ENCODE measurements at places on chromosomes 7 and 10.
A peak's percentile ranks its signal among the peaks of the same experiment; 100 is the strongest.

DNA sequence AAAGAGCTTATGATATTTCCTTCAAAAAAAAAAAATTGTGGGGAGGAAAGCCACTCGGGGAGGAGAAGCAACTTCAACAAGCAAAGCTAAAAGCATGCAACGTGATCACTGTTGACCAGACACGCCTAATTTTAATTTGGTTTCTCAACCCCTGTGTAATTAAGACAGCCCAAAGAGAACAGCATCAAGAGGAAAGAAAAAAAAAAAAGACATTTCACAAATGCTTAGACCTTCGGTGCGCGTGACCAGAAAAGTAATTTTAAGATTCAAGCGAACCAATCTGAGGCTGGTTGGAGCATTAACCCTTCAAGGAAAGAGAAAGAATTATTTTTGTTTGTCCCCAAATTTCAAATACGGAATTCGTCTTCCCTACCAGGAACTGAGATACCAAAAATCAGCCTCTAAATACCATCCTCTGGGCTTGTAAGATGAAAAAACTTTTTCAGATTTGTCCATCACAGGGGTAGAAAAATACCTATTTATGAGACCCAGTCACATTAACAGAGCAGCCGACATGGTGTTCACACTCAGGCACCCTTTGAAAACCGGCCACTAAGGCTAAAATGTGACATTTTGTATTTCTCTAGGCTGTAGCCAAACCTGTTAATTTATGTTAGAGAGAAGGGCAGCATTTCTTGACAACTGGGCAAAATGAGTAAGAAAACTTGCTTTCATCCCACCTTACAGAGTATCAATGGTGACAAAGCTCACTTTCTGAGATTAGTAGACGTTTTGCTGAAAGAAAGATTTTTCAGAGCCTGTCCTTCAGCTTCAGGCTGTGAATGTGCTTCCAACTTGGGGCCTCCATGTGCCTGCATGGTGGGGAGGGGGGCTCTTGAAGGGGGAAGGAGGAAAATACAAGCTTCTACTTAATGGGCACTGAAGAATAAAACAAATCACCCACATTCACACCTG, 179.9 kb upstream of the KLF14 start:
- no peak for DNase-seq

DNA sequence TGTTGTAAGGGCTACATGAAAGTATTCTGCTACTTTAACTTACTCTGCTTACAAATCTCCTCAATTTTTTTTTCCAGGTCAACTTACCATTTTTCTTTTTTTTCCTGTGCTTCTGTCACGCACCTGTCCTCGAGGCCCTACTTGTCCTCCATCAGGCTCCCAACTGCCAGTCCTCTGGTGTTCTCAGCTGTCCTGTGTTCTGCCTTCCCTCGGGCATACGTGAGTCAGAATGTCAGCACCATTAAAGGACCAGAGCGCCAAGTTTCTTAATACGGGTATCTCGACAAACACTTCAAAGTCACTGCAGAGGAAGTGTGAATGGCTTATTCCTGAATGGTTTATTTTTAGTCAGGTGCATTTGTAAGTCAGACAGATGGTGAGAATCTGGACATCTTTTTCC, at the start of gene TEX47:
TEX47 (minus strand) TSS at position 185 of the 400 bp plus-strand sequence. CDS start 795 bp downstream, outside the sequence.
- no peak for DNase-seq

DNA sequence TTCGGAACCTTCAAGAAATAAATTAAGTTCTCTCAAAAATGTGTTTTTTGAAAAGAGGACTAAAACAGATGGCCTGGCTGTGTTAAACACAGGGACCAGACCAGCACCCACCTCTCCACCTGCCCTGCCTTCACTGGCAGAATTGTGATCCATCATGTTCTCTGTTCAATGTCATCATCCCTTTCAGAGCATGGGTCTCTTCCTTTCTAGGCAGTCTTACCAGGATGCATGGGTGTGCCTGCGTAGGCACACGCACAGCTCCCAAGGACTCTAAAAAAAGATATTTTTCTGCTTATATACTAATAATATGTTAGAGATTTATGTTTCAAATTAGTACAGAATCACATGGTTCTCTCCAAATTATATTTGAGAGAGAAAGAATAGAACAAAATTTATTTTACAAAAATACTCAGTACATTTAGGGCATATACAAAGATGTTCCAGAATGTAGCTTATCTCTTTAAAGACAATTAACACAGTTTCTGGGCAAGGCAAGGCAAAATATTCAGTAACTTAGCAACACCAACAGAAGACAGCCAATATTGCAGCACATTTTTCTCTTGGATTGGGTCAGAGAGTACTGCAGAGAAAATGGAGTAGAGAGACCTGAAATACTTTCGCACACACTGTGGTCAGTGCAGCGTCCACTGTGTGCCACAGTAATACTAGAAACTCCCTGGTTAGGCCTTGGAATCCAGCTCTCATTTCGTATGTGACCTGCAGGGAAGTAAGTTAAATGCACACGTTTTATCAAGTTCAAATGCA, 52.8 kb downstream of the EGFR start:
- DNase-seq: peak; percentile 44

DNA sequence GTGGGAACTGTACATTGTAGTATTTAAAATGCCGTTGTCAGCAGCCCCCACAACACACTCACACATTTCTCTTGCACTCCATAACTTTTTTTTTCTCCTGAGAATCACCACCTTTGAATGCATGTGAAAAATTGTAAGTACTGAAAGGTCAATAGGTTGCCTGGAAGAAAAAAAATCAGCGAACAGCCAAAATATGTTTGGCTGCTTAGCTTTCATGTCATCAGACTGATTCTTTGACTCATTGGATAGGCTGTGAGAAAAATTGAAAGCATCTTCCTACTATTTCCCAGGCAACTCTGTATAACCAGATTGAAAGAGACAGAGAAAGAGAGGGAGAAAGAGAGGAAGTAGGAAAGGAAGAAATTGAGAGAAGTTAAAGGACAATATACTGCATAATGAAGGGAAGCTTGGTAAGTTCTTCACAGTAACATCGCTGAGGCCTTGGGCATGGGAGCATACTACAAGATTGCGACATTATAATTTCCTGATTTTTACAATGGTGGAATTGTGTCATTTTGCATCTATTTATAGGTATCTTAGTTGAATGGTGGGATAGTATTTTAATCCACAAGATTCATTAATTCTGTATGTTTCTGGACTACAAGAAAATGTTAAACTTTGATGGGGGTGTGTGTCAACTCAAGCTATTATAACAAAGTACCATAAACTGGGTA, 249.3 kb upstream of the KCND2 start:
- no peak for DNase-seq

- no peak for DNase-seq
Measured at GRCh38 chr7:5532536-5533335, 109.1 kb upstream of the TNRC18 start.

DNA sequence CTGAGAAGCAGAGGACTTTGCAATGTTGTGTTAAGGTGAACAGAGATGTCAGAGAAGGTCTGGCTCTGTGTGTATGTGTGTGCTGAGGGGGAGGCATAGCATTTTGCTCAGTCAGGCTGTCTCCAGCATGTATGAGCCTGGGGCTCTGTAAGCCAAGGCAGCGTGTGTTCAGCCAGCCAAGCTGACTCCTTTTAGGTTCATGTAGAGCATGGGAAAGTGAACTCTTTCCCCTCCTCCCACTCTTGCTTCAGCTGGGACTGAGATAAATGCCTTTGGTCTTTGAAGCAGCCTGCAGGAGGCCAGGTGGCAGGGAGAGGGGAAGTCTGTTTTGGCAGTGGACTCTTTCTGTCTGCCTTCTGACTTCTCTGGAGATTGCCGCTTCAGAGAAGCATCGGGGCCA, 3.8 kb downstream of the SFXN2 start:
- peak; percentile 56 for DNase-seq

DNA sequence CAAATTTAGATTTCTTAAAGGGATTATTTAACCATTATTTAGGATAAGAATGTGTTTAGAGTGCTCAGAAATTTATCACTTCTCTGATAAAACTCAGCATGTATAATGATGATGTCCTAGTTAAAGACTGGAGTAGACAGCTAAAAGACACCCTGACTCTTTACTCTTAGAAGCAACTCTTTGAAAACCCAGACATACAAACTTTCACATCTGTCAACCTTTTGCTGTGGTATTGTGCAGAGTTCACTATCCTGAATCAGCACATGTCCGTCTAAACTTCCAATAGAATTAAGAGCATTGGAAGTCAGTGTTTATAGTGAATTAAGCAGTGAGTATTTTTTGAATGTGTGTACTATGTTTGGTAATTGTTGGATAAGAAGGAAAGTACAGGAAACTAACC, 24.9 kb downstream of the ZNRF2 start:
- DNase-seq: no peak

- DNase-seq: no peak
Measured at GRCh38 chr10:109875828-109876821, 47.2 kb downstream of the XPNPEP1 start.

DNA sequence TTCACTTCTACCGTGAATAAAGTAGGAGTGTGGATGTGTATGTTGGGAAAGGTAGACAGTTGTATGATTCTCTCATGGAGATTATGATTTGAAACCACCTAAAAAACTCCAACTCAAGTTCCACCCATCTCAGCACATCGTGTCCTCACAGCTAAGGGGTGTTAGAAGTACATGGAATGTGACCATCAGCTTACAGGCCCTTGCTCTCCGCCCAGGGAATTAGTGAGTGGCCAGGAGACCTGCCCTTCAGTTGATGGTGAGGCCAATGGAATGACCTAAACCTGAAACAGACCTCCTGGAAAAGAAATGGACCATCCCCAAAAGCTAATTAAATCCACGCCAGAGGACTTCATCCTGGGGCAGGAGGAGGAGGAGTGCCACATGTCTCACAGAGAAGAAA, 2.1 kb upstream of the WNT2 start:
- peak; percentile 15 for DNase-seq

GRCh38 chr7:136163340-136163801, 186.2 kb upstream of the MTPN start:
- no peak for DNase-seq

DNA sequence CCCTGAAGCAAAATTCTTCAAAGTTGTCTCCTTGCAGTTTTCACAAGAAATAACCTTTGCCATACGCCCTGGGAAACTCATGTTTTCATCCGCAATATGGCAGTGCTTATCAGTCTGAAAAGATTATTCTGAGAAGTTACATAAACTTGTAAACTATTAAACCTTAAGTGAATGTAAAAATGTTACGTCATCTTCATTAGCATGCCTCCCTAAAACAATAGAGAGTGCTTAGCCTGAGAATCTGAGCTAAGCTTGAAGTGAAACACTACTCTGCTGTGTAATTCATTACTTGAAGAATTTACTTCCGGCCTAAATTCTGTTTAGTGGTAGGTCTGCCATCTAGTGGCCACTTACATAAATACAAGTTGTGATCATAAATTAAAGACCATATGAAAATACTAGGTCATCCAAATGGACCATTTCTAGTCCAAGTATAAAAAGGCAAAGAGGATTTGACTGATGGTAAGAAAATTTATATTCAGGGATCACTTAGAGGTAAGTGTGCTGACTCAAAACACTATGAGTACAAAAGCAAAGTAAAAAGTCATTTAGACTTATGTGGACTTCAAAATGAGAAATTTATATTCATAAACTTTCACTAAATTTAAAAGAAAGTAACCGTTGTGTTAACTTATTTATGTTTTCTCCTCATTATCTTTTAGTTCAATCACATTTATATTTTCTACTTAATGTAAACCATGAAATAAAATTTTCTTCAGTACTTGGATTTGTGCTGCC, 745.1 kb upstream of the LRRTM3 start:
- peak; percentile 63 for DNase-seq

- DNase-seq: no peak
Measured at GRCh38 chr7:81811956-81812865, 42.4 kb upstream of the HGF start.

GRCh38 chr7:150951521-150951920, 26.6 kb downstream of the KCNH2 start:
- no peak for DNase-seq

- DNase-seq: peak; percentile 84
Measured at GRCh38 chr7:12647364-12648219, 39.8 kb upstream of the ARL4A start.

GRCh38 chr7:98369726-98370125, 31.2 kb downstream of the BAIAP2L1 start:
- DNase-seq: no peak

GRCh38 chr10:129472696-129473555, 5.9 kb downstream of the MGMT start:
- DNase-seq: no peak

GRCh38 chr7:8089036-8089780, 120.6 kb downstream of the GLCCI1 start:
- no peak for DNase-seq

DNA sequence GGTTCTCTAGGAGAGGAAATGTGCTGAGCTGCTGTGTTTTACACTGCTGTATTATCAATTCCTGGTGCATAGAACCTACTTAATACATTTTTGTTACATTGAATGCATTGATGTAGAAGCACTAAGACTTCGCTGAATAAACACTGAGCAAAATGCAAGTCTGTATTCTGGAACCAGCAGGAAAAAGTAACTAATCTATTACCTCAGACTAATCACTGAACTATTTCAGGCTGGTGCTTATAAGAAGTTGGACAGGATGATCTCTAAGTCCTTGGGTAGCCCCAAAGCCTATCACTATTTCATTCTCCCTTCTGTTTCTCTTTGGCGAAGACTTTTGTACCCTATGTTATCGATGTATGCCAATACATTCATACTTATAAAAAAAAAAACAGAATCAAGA, 87.2 kb upstream of the LRRTM3 start:
- no peak for DNase-seq

- no peak for DNase-seq
Measured at GRCh38 chr10:5078547-5079180, 15.6 kb upstream of the AKR1C3 start.

- no peak for DNase-seq
Measured at GRCh38 chr7:29372351-29373090, 177.9 kb downstream of the CHN2 start.

- no peak for DNase-seq
Measured at GRCh38 chr7:103025341-103025740, 49.3 kb downstream of the FBXL13 start.

- DNase-seq: no peak
Measured at GRCh38 chr7:151900986-151901621, 24.2 kb upstream of the PRKAG2 start.

- no peak for DNase-seq
Measured at GRCh38 chr10:102283890-102284289, 38.6 kb downstream of the GBF1 start.

DNA sequence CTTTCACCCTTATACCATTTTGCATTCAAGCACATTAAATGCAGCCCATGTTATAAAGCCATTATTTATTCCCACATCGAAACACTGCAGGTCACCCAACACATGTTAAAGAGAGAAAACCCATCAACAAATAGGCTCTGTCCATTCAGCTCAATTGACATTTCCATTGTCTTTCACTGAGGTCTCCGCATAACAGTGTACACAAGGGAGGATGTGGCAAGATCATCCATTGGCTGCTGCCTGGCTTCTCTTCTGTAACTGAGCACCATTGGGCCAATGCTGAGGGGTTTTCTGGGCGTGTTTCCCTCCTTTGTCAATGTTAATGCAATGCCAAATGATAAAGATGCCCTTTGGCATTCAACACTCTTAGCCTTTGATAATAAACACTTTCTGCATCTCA, 278.1 kb upstream of the SP4 start:
- DNase-seq: no peak

- no peak for DNase-seq
Measured at GRCh38 chr10:69319841-69320316, 41.6 kb downstream of the HK1 start.
